ENCODE measurements at places on chromosomes 3 and 15. TPM values are rescaled to one million over a fixed set of nuclear protein-coding genes. Genes with fewer than 3 reads are reported as not detected.

DNA sequence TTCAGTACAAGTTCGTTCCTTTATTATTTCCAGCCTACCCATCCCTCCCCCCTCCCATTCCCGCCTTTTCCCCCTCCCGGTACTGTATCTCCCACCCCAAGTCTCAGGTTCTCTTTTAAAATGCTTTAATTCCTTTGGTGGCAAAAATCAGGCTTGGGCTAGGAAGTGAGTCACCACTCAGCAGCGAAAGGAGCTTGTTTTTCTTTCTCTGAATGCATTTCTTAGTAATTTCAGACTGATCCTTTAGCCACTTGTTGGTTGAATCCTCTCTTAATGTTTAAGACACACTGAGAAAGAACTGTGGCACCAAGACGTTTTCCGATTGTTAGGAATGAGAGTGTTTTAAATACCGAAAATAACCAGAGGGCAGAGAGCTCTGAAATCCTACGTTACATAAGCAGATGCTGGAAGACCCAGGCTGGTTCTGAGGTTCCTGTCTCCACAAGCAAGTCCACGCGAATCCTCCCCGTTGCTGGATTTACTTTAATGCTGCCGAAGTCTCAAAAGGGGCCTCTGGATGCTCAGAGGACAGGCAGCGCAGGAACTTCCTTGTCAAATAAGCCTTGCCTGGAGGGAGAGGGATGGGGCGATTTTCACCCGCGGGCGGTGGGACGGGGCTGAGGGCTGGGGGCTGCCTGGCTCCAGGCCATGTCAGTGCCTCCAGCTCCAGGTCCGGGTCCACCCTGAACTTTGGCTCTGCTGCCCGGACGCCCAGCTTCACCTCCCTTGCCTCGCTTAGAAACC, 854 bp upstream of the COL8A1 start:
- DNase-seq, result no peak

The LRRC49 gene
- 10.0 TPM for total RNA-seq

- no peak for DNase-seq
These were observed 17.6 kb downstream of the THRB start for GRCh38 chr3:24476871-24477656.

The MAGEL2 gene
- total RNA-seq, result not detected

GRCh38 chr3:125032100-125032643, 23.6 kb downstream of the HEG1 start:
- DNase-seq, result no peak

The NLGN1 gene
- total RNA-seq, result 10.7 TPM

DNA sequence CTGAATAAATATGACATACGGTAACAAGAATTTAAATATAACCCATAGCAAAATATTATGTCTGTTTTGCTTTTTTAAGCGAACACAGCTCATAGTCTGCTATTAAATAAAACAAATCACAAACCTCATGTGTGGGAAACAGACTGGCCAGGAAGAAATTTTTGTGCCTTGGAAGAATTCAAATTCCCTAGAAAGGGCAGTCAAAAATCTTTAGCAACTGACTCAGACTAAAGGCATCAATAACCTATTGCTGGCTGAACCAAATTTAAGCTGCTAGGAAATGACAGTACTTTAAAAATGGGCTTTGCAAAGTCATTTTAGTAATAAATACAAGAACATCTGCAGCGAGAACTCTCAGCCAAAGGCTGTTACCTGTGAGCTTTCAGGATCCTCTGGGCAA, 151.4 kb downstream of the PLD1 start:
- no peak for DNase-seq

The ARHGAP11A gene
- total RNA-seq, result 49.6 TPM

DNA sequence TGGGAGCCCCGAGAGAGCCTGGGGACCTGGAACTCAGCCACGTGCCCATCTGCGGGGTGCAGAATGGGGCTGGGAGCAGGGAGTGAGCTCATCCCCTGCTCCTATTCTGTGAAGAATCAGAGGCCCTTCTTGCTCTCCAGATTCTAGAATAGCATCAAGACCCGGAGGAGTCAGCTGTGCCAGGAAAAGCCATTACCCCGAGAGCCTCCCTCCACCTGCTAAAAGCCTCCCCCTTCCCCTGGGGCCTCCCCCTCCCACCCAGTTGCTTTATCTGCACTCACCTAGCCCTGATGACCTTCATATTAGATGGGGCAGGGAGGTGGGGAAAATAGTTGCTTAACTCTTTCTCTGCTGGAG, 23.1 kb downstream of the CCDC33 start:
- no peak for DNase-seq

The CYP1A2 gene
- not detected for total RNA-seq

- DNase-seq, result peak; percentile 48
These were observed 306.4 kb downstream of the MAGI1 start for GRCh38 chr3:65732051-65732935.

- no peak for DNase-seq
These were observed 800 bp downstream of the DAG1 start for GRCh38 chr3:49470714-49471420.

The SPATA16 gene
- not detected for total RNA-seq

GRCh38 chr3:38966811-38967692, 84.7 kb downstream of the SCN11A start:
- DNase-seq, result no peak

The ITGA11 gene
- 0.12 TPM for total RNA-seq

GRCh38 chr15:74453925-74454763, 6.8 kb downstream of the UBL7 start:
- DNase-seq, result no peak

DNA sequence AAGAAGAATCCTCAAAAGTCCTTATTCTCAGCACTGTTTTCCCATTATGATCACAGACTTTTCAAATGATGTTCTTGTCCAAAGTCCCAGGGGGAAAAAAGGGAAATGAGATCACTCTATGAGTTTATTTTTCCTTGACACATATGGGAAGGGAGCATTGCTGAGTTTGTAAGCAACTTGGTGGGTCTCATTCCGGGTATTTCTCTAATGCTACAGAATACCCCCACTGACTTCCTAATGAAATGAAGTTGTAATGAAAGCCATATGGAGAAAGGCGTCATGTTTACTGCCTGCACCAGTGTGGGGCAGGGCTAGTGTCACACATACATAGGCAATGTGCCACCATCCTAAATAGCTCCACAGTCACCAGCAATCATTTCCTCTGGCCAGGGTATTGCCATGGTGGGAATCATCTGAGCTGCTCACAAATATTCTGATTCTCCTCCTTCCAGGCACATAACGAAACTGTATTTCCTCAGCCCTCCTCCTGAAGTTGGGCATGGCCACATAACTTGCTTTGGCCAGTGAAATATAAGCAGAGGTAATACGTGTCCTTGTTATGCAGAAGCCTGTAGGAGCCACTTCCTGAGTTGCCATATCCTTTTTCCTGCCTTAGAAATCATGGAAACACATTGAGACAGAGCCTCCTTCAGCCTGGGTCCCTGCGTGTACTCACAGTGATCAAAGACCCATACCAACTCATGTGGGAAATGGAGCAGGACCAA, 41.0 kb upstream of the C15orf61 start:
- DNase-seq, result no peak

The GPR62 gene
- not detected for total RNA-seq

- DNase-seq, result peak; percentile 33
These were observed 393.1 kb downstream of the LPP start for GRCh38 chr3:188546835-188547670.

The SCAANT1 gene
- not detected for total RNA-seq

DNA sequence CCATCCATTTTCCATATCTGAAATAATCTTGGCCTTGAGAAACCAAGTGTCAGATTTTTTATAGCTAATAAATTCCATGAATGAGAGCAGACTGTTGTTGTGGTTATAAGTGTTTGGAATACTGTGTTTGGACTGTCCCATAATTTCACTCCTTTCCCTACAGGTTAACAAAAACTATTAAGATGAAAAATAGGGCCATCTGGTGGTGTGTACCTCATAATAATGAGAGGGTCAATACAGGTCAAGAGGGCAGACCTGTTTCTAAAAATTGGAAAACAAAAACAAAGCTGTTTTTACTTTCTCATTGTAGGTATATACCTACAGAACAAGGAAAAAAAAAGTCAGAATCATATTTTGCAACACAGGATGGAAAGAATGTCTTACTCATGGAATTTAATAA, 553.8 kb upstream of the SGO1 start:
- DNase-seq, result no peak

- no peak for DNase-seq
These were observed 206.9 kb downstream of the NSUN3 start for GRCh38 chr3:94269763-94270162.

DNA sequence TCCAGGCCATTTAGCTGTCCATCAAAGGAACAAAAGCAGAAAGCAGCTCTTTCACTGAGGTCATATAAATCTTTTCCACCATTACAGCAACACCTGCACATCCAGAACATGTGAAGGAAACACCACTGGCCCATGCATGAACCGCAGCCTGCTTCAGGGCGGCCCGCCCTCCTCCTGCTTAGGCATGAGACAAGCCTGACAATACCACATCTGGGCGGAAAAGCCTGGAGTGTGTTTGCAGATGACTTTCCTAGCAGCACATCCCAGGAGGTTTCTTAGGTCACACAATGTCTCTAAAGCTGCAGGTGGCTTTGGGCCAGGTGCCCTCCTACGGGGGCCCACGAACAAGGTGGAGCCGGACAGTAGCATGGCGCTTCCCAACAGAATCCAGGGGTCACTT, 19.6 kb downstream of the CYFIP1 start:
- no peak for DNase-seq

DNA sequence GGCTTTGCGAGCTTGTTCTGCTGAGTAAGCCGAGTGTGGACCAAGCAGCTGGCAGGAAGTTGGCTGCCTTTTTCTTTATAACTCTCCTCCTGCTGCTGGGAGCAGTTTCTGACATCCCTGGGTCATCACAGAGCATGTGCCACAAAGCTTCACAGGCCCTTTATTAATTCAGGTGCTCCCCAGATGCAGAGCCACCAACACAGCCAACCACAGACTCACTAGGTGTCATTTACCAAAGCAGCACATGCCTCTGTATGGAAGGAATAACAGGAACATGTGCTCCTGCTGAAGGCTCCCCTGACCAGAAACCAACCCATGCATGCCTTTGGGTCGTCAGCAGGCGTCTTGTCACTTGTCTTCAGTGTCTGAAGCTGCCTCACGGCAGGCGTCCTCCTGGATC, 152.5 kb downstream of the ADAMTS17 start:
- DNase-seq, result no peak

The SAMD7 gene
- not detected for total RNA-seq

The SPINK8 gene
- total RNA-seq, result not detected

- no peak for DNase-seq
These were observed 106.6 kb downstream of the FBN1 start for GRCh38 chr15:48538941-48539340.

GRCh38 chr3:159977295-159977694, 11.3 kb upstream of the IL12A start:
- no peak for DNase-seq

GRCh38 chr3:157543501-157544035, 40.4 kb upstream of the VEPH1 start:
- DNase-seq, result no peak

GRCh38 chr15:89528757-89529352, 32.5 kb upstream of the RHCG start:
- no peak for DNase-seq

The RHCG gene
- 0.59 TPM for total RNA-seq

DNA sequence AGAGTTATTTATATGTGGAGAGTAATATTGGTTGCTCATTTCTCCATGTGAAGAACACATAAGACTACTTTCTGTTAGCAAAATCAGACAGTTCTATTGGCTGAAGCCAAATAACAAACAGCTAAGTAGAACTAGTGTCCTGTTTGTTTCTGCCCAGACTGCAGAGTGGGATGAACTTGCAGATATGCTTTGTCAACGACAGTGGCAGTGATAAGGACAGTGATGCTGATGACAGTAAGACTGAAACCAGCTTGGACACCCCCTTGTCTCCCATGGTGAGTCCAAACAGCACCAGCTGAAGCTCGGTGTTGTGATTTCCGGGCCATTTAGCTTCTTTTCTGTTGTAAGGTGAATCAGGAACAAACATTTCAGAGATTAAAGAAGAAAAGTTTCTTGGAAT, 102.6 kb upstream of the IL12A start:
- DNase-seq, result no peak

GRCh38 chr3:8200996-8201395, 300.6 kb upstream of the LMCD1 start:
- no peak for DNase-seq

DNA sequence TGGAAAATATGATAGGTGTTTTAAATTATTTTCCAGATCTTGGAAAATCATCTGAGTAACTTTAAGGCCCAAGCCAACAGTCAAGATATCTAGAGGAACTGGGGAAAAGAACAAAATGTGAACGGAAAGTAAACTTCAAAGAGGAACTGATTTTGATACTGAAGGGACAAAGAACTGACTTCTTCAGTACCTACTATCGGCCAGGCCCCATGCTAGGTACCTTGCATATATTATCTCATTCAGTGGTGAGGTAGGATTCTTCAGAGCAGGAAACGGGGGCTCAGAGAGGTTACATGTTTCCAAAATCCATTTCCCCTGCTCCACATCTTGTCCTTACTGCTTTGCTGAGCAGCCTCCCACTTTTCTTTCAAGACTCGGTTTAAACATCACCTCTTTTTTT, 9.8 kb upstream of the ZNF710 start:
- DNase-seq, result no peak

DNA sequence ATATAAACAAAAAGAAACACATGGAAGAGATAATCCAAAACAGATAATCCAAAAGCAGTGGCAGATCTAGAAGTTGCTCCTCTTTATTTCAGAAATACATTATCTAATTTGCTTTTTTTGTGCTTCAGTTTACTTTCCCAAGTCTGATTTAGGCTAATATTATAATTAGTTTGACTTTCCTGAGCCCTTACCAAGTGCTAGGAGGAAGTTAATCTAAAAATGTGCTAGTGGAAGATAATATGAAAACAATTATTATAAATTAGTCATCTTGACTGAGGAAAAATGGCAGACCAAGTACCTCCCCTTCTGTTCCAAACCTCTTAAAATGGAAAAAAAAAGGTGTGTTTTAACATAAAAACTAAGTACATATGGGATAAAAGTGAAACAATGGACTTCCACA, 17.5 kb downstream of the SLC9A9 start:
- no peak for DNase-seq

- DNase-seq, result no peak
These were observed 16.0 kb downstream of the SLC51A start for GRCh38 chr3:196232154-196232881.

GRCh38 chr3:139236336-139236735, 107.5 kb upstream of the MRPS22 start:
- no peak for DNase-seq

DNA sequence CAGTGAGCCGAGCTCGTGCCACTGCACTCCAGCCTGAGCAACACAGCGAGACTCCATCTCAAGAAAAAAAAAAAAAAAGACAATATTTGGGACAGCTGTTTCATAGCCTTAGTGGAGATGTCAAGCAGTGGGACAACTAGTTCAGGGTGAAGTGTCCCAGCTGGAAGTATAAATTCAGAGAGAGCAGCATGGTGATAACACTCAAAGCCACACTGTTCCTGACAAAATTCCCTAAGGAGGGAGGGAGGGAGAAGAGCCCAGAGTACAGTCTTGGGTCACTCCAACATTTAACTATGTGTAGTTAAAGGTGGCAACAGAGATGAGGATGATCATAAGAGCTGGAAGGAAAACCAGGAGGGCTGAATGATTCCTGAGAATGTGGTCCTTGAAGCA, 21.1 kb upstream of the IP6K2 start:
- DNase-seq, result no peak

- DNase-seq, result no peak
These were observed 86.3 kb upstream of the MCTP2 start for GRCh38 chr15:94145046-94145445.
